ENCODE measurements at places on chromosomes 6 and 20.

DNA sequence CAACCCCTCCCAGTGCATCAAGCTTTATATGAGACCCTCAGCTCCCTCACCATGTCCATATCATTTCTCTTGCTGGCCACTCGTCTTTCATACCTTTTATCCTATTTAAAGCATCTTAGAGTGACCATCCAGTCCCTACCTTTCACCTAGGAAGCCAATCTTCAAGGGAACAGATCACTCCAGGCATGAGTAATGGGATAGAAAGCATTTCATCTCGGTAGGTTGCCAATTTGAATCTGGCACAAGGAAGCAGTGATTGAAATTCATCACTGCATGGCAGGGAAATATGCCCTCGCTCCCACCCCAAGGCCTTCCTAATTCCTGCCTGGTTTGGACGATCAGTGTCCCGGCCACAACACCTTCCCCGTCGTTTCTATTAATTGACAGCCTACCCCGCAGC lies 150.4 kb downstream of the CFAP61 start:
- no peak for DNase-seq

GRCh38 chr6:125547381-125547780 lies 202.1 kb upstream of the HEY2 start:
- no peak for DNase-seq

DNA sequence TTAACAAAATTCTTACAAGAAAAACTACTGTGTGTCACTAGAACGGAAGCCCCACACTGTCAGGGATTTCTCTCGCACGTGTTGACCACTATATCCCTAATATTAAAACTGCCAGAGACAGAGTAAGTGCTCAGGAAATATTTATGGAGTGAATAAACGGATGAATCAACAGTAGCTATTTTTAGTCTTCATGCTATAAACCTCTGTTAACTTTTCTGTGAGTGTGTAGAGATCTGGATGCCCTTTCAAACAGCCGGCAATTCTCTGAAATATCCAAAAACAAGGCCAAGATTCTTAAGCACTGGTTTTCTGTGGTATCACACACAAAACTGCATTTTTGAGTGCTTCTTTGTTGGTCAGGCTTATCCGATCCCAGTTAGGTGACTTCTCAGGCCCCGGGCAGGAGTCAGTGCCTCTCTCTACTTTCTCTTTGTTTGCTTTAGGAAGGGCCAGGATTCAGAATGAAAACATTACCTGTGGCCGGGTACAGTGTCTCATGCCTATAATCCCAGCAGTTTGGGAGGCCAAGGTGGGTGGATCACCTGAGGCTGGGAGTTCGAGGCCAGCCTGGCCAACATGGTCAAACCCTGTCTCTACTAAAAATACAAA lies 15.7 kb downstream of the ATP9A start:
- no peak for DNase-seq

DNA sequence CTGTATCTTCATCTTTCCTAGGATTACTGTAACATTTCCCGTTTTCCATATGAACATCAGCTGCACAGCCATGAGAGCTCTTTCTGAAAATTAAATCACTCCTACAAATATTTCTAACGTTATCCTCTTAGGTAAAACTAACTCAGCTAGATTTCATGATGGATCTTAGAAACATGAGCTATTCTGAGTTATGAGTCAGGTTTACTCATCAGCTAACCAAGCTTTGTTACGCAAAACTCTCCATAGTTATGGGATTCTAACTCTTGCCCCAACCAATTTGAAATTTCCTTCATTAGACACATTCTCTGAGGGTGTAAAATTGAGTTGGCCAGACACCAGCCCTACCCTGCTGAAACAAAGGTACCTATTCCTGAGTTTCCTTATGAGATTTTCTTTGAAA lies 14.0 kb downstream of the DEFB110 start:
- no peak for DNase-seq

DNA sequence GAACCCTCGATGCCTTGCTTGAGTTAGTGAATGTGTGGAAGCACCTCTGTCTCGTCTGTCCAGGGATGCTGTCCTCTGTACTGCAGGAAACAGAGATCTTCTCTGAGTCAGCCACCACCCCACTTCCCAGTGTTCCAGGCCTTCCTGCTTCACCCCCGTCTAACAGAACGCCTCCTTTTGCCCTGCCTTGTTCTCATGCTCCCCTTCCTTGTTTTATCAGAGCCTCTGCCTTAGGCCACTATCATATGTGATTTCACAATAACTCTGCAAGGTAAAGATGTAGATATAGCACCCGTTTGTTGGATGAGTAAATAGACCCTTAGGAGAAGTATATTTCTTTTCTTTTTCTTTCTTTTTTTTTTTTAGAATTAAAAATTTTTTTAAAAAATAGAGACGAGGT lies 106.7 kb upstream of the CLDN20 start:
- DNase-seq, result no peak

DNA sequence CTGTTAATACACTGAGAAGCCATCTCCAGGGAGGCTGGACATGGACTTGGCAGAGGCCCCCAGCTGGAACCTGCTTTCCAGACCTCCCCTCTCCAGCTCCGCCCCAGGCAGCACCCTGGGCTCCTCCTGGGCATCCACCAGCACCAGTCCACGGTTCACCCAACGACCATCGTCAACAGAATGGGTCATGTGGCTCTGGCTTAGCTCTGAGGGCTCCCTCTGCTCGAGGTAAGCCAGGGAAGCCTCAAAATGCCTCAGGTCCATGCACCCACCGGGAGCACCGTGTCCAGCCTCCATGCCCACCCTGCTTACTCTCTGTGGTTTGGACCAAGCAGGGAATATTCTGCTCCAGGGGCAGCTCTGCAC lies 40.5 kb downstream of the WDR27 start:
- DNase-seq, result no peak

DNA sequence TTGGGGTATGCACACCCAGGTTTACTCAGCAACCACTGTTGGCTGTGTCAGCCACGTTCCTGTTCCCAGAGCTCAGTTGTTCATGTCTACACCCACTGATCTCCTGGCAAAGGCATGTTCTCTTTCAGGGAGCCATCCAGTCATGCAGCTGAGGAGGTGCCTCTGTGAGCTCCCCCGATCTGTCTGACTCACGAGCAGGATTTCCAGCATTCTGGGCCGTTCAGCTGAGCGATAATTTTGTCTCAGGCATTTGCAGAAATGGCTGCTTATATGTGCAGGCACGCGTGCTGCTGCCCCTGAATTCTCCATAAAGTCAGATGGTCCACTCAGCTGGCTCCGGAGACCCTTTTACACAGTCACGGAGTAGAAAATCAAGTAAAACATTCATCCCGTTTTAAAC lies 78.4 kb upstream of the IYD start:
- DNase-seq, result no peak

GRCh38 chr20:6685181-6685582 lies 82.3 kb upstream of the BMP2 start:
- no peak for DNase-seq

GRCh38 chr6:84390334-84390733 lies 162.9 kb upstream of the CEP162 start:
- DNase-seq, result no peak

GRCh38 chr6:87817183-87817582 lies 115.2 kb upstream of the AKIRIN2 start:
- DNase-seq, result no peak

GRCh38 chr6:37513155-37513554 lies 13.5 kb upstream of the CCDC167 start:
- no peak for DNase-seq

- no peak for DNase-seq
These were observed 288.1 kb upstream of the PRDM1 start for GRCh38 chr6:105797983-105798453.

DNA sequence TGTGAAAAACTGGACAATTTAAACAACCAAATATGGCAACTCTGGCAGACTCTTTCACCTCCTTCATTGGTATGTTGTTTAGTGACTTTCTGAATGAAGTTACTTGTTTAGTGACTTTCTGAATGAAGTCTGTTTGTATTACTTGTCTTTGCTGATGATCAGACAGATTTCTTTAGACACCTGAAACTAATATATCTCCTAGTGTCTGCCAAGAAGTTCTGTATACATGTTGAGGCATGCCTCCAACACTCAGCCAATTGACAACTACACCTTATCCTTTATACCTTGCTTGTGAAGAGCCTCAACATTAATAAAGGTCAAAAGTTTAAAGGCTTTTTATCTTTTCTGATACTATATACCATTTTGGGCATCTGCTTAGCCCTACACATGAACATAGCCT lies 725.4 kb upstream of the EPHA7 start:
- DNase-seq, result no peak

GRCh38 chr6:77403424-77403823 lies 59.9 kb downstream of the HTR1B start:
- DNase-seq, result no peak

- no peak for DNase-seq
These were observed 43.9 kb downstream of the RBM38 start for GRCh38 chr20:57435105-57435497.

DNA sequence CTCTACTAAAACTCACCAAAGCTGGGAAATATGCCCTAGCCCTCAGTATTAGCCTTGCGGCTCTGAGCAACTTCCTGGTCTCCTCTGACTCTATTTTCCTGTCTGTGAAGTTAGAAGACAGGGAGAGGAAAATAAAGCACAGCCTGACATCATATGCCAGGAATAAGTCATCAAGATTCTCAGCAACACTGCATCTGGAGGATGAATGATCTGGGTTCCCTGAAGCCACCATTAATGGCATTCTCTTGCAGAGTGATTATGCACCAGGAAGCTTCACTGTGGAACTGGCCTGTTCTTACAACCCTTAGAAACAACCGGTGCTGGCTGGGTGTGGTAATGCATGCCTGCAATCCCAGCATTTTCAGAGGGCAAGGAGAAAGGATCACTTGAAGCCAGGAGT lies 12.4 kb downstream of the ADGRF5 start:
- DNase-seq, result no peak

- DNase-seq, result no peak
These were observed 14.4 kb downstream of the GSS start for GRCh38 chr20:34941226-34941625.

GRCh38 chr20:12211361-12211760 lies 293.7 kb downstream of the BTBD3 start:
- DNase-seq, result no peak

DNA sequence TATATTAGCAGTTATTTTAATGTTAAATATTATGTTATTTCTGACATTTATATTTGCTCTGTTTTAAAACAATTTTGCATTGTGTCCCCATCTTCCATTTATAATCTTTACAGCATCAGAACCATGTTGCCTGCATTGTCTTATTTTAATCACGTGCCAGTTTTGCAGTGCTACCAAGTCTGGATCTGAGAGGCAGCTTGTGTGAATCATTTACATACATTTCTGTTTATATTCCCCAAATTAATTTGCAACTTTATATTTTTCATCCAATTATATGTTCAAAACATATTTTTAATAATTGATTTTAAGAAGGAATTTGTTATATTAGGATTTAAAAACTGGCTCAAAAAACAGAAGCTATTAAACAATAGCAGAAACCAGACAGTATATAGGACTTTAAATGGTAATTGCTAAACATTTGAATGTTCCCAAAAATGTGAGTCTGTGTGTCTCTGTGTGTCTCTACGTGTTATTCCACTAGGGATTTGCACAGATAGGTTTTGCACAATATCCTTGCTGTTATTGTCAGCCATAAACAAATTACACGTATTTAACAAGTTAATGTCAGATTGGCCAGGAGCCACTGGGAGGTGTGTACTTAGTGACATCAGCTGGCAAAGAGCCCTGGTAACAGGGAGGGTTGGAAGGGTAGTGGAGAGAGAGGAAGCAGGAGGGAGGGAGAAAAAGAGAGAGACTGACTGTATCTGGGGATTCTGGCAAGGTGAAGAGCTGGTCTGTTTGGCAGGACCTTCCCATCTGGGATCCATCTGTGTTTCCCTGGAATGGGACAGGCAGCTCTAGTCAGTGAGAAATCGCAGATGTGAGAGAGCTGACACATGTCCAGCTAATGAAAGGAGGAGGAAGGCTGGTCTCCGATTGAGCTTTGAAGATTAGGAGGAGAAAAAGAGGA lies 72.1 kb downstream of the CBFA2T2 start:
- no peak for DNase-seq

DNA sequence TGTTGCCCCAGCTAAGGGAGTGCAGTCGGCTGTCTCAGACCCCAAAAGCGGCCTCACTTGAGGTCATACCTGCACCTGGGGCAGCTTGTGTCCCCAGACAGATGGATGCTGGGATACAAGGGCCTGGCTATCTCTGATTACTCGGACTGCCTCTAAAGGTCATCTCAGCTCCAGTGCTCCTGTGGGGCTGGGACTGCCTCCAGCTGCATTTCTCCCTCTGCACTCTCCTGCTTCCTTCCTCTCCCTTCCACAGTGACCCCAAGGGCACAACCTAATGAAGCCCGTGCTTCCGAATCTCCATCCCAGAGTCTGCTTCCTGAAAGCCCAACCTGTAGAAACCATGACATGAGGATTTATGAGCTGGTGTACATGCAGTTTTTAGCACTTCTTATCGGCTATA lies 22.8 kb upstream of the OCSTAMP start:
- DNase-seq, result no peak

DNA sequence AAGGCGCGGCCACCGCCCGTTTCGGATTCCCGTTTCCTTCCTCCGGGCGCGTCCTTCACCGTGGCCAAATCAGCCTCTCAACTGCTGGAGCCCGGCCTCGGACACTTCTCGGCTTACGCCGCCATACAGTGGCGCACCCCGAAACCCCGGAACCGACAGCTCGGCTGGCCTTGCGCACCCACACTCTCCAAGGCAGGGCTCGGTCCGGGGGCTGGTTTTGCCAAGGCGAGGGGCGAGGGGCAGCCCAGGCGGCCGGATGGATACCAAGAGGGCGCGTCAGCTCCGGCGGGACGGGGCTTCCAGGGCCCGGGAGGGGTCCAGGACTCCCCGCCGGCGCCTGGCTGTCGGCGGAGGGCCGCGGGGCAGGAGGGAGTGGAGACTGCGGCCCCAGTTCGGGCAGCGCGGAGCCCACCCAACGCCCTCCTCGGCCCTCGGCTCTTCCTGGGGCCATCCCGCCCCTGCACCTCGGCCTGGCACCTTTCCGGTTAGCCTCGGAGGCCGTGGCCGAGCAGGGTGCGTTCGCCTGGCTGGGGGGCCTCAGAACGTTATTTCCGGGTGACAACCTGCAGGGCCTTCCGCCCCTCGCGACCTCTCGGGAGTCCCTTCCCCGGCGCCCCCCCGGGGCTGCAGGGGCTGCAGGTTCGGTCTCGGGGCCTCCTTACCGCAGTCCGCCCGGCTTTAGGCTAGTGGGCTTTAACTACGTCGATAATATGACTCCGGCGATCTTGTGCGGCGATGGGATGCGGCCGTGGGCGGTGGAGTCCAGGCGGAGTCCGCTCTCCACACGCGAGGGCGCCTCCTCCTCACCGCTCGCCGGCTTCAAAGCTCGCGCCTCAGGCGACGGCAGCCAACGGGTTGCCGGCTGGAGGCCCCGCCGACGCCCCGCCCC lies 697 bp upstream of the CEP43 start:
- no peak for DNase-seq

- DNase-seq, result no peak
These were observed 627 bp upstream of the RPP21 start for GRCh38 chr6:30344191-30344867.

- no peak for DNase-seq
These were observed 65.4 kb downstream of the MTFR2 start for GRCh38 chr6:136184738-136185137.
